Liver (tissue), 10 donors: ENCODE measurements at places on chromosomes 16 and 17. TPM values are rescaled to one million over a fixed set of nuclear protein-coding genes. Genes with fewer than 3 reads are reported as not detected.

- DNase-seq, result no peak
Measured at GRCh38 chr16:10490141-10490540, 90.3 kb downstream of the EMP2 start.

GRCh38 chr17:74135391-74136167 is 67.9 kb upstream of the RPL38 start:
- no peak for DNase-seq

DNA sequence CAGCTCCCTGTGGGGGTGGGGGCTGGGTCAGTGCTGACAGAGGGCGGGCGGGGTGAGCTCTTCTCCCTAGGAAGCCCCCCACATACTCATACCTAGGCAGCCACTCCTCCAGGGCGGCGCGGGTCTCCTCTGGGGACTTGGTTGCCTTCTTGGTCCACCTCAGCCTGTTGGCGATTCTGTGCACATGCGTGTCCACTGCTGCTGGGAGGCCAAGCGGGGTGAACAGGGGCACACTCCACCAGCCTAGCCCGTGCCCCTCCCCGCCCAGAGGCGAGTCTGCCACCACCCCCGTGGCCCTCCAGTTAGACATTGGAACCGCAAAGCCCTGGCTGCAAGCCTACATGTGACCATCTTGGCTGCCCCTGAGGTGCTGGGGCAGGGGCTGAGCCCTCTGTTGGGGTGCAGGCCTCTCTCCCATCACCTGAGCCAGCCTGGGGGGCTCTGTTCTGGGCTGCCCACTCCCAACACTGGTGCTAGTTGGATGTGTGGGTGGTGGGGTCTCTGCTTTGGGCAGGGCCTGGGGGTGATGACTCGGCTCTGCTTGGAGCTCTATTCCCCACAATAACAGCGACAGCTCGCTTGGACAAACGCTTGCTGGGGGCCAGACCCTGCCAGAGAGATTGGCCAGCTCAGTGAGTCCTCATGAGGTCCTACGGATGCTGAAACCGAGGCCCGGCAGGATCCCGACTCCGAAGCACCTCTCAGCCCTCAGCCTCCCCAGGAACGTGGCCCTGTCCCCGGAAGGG is 7.4 kb downstream of the NTHL1 start:
- no peak for DNase-seq

TMEM101 gene
- total RNA-seq, result 25.7 TPM

ABCA8 gene
- 72.2 TPM for total RNA-seq

GUCY2D gene
- 0.09 TPM for total RNA-seq

TMEM238L gene
- total RNA-seq, result 4.2 TPM

WFDC1 gene
- total RNA-seq, result 1.5 TPM

- peak; percentile 73 for DNase-seq
Measured at GRCh38 chr16:87391324-87391949, 699 bp upstream of the MAP1LC3B start.

CDH5 gene
- 21.9 TPM for total RNA-seq

- no peak for DNase-seq
Measured at GRCh38 chr17:73785958-73786743, 141.9 kb upstream of the SDK2 start.

DNA sequence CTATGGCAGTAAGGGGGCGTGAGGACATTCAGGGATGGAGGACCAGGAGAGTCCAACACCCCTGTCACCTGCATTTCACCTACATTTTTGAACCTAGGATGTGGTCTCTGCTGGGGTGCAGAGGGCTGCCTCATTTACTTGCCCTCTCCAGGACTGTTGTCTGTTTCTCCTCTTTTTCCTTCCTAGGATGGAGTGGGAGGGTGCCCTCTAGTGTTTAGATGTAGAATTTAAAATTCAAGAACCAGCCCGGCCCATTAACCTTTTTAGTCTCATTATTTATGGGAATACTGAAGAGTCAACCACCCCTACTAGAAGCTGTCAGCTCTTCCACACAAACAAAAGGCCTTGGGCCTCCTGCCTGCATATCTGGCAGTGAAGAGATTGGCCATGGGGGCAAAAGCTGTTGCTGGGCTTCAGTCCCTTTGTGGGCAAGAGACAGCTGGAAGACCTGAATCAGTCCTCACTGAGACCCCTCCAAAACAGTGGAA is 2.5 kb upstream of the STARD3 start:
- DNase-seq, result no peak

DNA sequence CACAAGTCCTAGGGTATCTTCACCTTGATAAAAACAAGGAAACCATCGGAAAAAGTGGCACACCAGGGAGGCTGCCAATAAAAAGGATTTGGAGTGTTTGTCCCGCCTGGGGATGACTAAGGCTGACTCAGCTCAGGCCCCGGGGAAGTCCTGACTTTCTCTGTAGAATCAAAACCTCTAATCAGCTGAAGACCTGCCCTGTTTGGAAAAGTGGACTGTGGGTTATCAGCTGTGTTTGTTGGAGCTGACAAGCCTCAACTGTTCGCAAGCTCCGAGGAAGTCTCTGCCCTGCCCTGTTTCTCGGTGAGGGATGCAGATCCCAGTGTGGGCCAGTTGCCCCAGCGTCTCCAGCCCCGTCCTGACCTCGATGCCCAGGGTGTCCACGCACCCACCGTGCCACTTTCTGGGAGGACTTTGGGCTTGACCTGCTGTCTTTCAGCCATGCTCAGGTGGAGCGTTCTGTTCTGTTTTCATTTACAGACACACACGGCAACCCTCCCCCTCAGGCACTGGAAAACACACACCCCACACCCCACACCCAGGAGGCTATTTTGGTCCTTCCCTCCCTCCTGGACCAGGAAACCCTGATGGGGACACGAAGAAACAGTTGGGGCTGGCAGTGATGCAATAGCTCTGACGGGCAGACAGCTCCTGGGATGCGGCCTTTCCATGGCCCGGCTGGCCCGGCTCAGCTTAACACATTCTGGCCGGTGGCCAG is 27.6 kb upstream of the PITPNA start:
- DNase-seq, result no peak

DNA sequence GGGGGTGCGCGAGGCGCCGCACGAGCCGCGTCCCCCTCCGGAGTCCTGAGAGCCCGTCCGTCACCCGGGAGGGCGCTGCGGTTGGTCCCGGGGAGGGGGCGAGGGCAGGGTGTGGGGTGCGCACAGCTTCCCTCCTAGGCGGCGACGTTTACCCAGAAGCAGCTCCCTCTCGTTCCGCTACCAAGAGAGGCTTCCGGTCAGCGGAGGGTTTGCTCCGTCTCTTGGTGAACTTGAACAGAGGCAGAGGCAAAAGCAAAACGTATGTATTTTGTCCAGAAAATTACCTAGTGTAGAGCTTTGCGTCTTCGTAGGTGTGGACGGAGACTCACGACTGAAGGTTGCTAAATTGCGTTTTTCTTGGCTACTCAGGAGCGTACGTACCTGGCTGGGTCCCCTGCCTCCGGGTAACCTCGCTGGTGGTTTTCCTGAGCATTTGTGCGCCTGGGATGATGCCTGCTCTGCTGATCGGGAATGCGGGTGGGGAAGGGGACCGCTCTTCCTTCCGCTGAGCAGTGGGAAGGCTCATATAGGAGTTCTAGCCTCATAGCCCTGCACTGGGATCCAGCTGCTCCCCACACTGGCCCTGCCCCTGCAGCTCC is 833 bp downstream of the WSCD1 start:
- no peak for DNase-seq

DNA sequence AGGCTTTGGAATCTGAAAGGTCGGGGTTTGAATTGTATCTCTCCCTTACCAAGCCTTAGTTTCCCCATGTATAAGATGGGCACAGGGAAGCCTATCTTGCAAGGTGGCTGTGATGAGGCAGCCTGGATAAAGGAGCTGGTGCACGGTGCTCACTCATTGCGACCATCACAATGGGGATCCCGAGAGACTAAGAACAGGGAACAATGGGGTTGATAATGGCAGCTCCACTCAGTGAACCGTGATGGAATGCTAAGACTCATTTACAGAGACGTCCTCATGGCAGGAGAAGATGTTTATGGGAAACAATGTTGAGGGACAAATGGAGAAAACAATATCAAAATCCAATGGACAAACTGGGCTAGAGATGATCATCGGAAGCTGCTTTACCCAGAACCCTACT is 81.8 kb downstream of the SPACA3 start:
- no peak for DNase-seq

RNF43 gene
- total RNA-seq, result 4.5 TPM

GRCh38 chr16:52398021-52398420 is 148.9 kb downstream of the TOX3 start:
- no peak for DNase-seq

- no peak for DNase-seq
Measured at GRCh38 chr17:10775058-10775457, 28.8 kb downstream of the TMEM238L start.

DNA sequence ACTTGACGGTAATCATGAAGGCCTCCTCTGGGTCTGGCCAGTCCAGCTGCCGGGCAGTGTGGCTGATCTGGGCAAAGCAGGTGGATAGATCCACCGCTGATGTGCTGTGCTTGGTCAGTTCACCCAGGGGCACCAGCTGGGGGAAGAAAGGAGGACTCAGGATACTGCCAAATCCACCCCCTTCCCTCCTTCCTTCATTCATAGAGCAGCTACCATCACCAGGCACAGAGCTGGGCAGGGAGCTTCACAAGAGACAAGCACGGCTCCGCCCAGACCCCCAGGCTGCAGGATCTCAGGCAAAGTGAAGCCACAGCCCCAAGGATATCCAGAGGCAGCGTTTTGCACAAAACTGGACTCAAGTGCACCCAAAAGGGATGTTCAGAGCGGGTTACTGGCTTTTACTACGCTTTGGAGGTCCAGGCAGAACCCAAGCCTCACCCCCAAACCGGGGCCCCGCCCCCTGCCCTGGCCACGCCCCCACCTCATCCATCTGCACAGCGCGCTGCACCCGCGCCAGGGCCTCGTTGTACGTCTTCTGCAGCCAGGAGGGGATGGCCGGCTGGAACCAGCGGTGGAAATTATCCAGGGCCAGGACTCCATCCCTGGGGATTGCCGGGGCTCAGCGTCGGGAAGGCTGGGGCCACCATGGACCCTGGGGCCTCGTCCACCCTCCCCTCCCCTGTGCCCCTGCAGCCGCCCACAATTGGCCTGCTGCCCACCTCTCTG is 9.1 kb downstream of the UNC13D start:
- no peak for DNase-seq

GRCh38 chr16:78311831-78312230 is 212.4 kb downstream of the WWOX start:
- DNase-seq, result no peak

GRCh38 chr16:82197540-82198240 is 27.7 kb upstream of the MPHOSPH6 start:
- DNase-seq, result no peak

DNA sequence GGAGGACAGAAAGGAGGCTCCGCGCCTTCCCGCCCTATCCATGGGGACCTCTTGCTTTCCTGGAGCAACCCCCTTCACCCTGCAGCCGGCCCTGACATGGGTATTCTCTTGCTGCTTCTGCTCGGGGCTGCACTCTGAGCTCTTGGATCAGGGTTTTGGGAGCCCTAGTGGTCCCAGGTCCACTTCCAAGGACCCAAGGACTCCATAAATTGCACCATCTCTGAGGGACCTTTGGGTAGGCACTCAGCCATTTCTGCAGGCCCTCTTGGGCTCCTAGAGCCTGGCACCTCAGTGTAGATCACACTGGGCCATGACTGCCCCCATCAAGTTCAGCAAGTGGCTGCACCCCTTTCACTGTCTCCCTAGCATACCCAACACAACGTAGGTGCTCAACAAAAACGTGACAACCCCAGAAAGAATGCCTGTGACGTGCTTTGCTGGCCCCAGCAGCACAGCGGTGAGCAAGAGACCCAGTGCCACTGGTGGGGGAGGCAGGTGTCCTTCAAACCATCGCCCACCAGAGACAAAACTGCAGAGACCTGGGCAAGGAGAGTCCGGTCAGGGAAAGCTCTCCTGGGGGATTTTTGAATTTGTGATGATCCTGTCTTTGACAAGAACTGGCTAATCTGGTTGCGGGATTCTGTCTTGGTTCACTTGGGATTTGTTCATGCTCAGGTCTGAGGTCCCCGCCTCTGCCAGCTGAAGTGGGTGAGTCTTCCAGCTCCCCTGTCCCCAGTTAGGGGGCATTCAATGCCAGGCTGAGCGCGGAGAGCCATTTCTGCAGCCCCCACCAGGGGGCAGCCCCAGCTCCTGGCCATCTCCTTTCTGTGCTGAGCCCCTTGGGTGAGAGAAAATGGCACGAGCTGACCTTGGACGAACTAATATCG is 2.5 kb upstream of the RAB11FIP4 start:
- DNase-seq, result no peak

CBLN1 gene
- total RNA-seq, result 0.33 TPM

C17orf58 gene
- total RNA-seq, result 6.4 TPM

- DNase-seq, result no peak
Measured at GRCh38 chr16:85078226-85078625, 34.0 kb downstream of the CIBAR2 start.

KRTAP4-6 gene
- total RNA-seq, result not detected

- no peak for DNase-seq
Measured at GRCh38 chr17:68801335-68802247, 153.6 kb downstream of the ABCA8 start.

- DNase-seq, result no peak
Measured at GRCh38 chr17:15934866-15935265, 10.1 kb upstream of the ADORA2B start.

DBF4B gene
- 4.5 TPM for total RNA-seq

GRCh38 chr17:17385491-17385890 is 82.3 kb downstream of the NT5M start:
- DNase-seq, result no peak

SERPINF2 gene
- total RNA-seq, result 768 TPM

GRCh38 chr16:3266873-3267537 is 10.6 kb upstream of the MEFV start:
- no peak for DNase-seq

TMEM132E gene
- 0.25 TPM for total RNA-seq

DNA sequence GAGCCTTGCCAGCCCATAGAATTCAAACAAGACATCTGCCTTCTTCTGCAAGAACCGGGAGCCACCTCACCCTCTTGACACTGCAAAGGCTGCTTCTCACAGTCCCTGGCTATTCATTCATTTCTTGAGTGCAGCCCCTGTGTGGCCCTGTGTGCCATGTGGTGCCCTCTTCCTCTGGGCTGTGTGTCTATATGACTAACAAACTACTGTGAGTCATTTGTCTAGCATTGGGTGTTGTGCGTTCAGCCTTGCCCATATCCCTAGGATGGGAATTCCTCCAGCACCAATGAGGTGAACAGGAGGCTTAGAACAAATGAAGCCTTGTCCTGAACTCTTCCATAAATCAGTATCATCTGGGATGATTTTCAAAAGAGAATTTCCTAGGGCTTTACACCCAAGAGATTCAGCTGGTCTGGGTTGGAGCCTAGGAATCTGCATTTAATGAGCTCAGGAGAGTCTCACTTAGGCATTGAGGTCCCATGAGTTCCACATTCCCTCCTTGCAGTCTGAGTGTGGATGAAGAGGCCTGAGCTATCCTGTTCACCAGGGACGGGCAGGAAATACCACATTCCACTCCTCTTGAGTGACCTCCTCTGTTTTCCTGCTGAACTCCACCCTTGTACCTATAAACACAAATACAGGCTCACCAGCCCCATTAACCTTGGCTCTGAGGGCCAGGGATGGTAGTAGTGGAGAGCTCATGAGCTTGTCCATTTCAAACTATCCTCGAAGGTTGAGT is 308.7 kb upstream of the N4BP1 start:
- no peak for DNase-seq

GRCh38 chr16:49260253-49260652 is 21.4 kb downstream of the CBLN1 start:
- DNase-seq, result no peak

TEDC2 gene
- 6.7 TPM for total RNA-seq
